Bronchial epithelial cell (primary cell): ENCODE measurements at places on chromosomes 16 and 17. TPM values are rescaled to one million over a fixed set of nuclear protein-coding genes. Genes with fewer than 3 reads are reported as not detected.

DUXB gene
- not detected in 2 replicates for total RNA-seq

ZG16 gene
- total RNA-seq = not detected in 2 replicates

ABCA8 gene
- under 0.01 and 0.13 TPM in 2 replicates for total RNA-seq

RBFOX1 gene
- total RNA-seq = not detected in 2 replicates

ATP2C2 gene
- 32.1 and 204 TPM in 2 replicates for total RNA-seq

CSF3 gene
- under 0.01 TPM in 1 of 2 replicates, not detected in the other for total RNA-seq

MRC2 gene
- total RNA-seq = 9.2 and 19.6 TPM in 2 replicates

GRB7 gene
- total RNA-seq = 9.0 and 14.0 TPM in 2 replicates

SLC5A11 gene
- not detected in 2 replicates for total RNA-seq

TTYH2 gene
- total RNA-seq = 1.3 and 2.4 TPM in 2 replicates

CCL7 gene
- not detected in 2 replicates for total RNA-seq

CBLN1 gene
- total RNA-seq = not detected in 2 replicates

HIGD1B gene
- total RNA-seq = not detected in 2 replicates

ZNF48 gene
- total RNA-seq = 11.4 and 12.9 TPM in 2 replicates

EPX gene
- total RNA-seq = not detected in 2 replicates

MT1M gene
- total RNA-seq = 0.26 TPM in 1 of 2 replicates, not detected in the other

UNC45B gene
- total RNA-seq = not detected in 2 replicates

MYH8 gene
- not detected in 2 replicates for total RNA-seq

DLG4 gene
- 1.8 and 1.9 TPM in 2 replicates for total RNA-seq

HS3ST3B1 gene
- 0.26 and 0.53 TPM in 2 replicates for total RNA-seq

KRTAP4-1 gene
- not detected in 2 replicates for total RNA-seq

CSH2 gene
- total RNA-seq = not detected in 2 replicates

GUCY2D gene
- total RNA-seq = 0.13 TPM in 1 of 2 replicates, not detected in the other

SSTR5 gene
- not detected in 2 replicates for total RNA-seq

ARHGAP44 gene
- total RNA-seq = 0.79 and 1.7 TPM in 2 replicates

KRT24 gene
- total RNA-seq = 1.6 and 9.1 TPM in 2 replicates

BRICD5 gene
- 0.53 and 1.2 TPM in 2 replicates for total RNA-seq

ACSM2B gene
- total RNA-seq = not detected in 2 replicates

OTOA gene
- not detected in 2 replicates for total RNA-seq

RASD1 gene
- 0.26 and 0.38 TPM in 2 replicates for total RNA-seq

C17orf67 gene
- 0.26 and 0.64 TPM in 2 replicates for total RNA-seq

ITGAD gene
- total RNA-seq = not detected in 2 replicates

HSF4 gene
- total RNA-seq = 3.7 and 8.1 TPM in 2 replicates

AGRP gene
- total RNA-seq = not detected in 2 replicates

RPL26 gene
- 6,352 and 10,136 TPM in 2 replicates for total RNA-seq

KRTAP3-2 gene
- not detected in 2 replicates for total RNA-seq

SERPINF2 gene
- 0.79 and 1.5 TPM in 2 replicates for total RNA-seq

KRTAP4-2 gene
- not detected in 2 replicates for total RNA-seq

GPR179 gene
- total RNA-seq = under 0.01 TPM in 2 replicates

RRAD gene
- 75.0 and 130 TPM in 2 replicates for total RNA-seq

USH1G gene
- total RNA-seq = 1.1 and 3.3 TPM in 2 replicates

TBC1D3E gene
- 0.77 TPM in 1 of 2 replicates, not detected in the other for total RNA-seq

MARVELD3 gene
- 16.6 and 21.3 TPM in 2 replicates for total RNA-seq

CRYBA1 gene
- not detected in 2 replicates for total RNA-seq

NOD2 gene
- 2.4 and 11.6 TPM in 2 replicates for total RNA-seq

FAM20A gene
- total RNA-seq = 0.13 and 0.26 TPM in 2 replicates

ORAI3 gene
- 16.6 and 17.5 TPM in 2 replicates for total RNA-seq

TRPV3 gene
- 0.79 and 1.2 TPM in 2 replicates for total RNA-seq

KCTD11 gene
- 24.2 and 26.6 TPM in 2 replicates for total RNA-seq

GJC1 gene
- total RNA-seq = 0.53 and 2.4 TPM in 2 replicates

MYH13 gene
- under 0.01 TPM in 1 of 2 replicates, not detected in the other for total RNA-seq

NPIPA8 gene
- not detected in 2 replicates for total RNA-seq

CHST4 gene
- total RNA-seq = under 0.01 and 0.26 TPM in 2 replicates

PTGES3L gene
- total RNA-seq = under 0.01 and 0.13 TPM in 2 replicates

GNGT2 gene
- not detected in 2 replicates for total RNA-seq

NLGN2 gene
- total RNA-seq = 0.79 and 1.2 TPM in 2 replicates

LITAFD gene
- total RNA-seq = not detected in 2 replicates
